Stimulated activated CD8-positive, alpha-beta memory T cell treated with anti-CD3 and anti-CD28 coated beads, Interleukin-12 subunit alpha, Interleukin-12 subunit beta, amount 100 ng/mL, for 1 hour (primary cell): ENCODE measurements at places on chromosomes 12 and 14.

DNA sequence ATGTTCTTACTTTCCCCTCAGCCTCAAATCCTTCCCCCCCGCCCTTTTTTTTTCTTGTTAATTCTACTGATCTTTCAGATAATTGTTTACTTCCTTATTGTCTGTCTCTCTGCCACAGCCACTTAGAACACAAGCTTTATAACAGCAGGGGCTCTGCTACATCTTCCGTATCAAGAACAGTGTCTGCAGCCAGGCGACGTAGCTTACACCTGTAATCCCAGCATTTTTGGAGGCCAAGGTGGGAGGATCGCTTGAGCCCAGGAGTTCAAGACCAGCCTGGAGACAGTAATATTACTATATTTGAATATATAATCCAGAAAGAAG is 5.4 kb downstream of the SOS2 start:
- no peak for DNase-seq

GRCh38 chr12:6352193-6353173 is 10.6 kb upstream of the TNFRSF1A start:
- DNase-seq = no peak

DNA sequence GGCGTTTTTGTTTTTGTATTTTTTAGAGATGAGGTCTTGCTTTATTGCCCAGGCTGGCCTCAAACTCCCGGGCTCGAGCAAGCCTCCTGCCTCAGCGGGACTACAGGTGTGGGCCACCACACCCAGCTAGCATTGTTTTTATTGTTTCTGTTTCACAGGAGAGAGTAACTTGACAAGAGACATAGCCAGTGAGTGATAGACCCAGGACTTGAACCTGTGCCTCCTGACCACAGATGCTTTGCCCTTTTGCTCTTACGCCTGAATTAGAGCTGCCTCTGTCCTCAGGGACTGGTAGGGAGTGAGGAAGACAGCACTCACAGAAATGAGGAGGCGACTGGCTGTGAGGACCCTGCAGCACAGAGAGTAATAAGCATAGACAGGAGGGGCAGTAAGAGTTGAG is 2.3 kb downstream of the EVL start:
- DNase-seq = no peak

GRCh38 chr12:61365001-61365400 is 895.2 kb upstream of the USP15 start:
- DNase-seq = no peak

DNA sequence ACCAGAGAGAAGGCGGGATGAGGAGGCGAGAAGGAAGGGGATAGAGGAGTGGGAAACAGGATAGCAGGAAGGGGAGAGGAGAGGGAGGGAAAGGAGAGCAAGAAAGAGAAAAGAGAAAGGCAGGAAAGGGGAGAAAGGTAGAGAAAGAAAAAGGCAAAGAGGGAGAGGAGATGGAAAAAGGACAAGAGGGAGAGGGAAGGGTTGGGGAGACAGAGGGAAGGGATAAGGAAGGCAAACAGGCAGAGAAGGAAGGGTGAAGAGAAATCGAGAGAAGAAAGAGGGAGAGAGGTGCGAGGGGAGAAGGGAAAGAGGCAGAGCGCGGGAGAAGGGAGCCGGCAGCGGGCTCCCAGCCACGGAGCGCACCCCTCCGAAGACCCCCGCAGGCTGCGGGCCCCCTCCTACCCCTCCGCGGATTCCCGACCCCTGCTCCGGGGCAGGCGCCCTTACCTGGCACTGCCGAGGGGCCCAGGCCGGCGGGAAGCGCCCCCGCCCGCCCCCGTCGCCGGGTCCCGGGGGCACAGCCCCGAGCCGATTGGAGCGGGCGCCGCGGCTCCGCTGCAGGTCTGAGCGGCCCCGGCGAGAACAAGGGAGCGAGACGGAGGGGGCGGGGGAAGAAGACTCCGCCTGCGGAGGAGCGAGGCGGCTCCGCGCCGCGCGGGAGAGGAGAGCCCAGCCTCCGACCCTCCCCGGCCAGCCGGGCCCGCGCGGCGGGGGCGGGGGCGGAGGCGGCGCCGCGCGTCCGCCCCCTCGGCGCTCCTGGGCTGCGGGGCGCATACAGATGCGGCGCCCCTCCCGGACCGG is at the start of gene CDH24:
TSS of gene CDH24 (minus strand) at position 565 of the 801 bp plus-strand sequence. CDS start 1,787 bp downstream, outside the sequence.
- DNase-seq = peak; percentile 41

DNA sequence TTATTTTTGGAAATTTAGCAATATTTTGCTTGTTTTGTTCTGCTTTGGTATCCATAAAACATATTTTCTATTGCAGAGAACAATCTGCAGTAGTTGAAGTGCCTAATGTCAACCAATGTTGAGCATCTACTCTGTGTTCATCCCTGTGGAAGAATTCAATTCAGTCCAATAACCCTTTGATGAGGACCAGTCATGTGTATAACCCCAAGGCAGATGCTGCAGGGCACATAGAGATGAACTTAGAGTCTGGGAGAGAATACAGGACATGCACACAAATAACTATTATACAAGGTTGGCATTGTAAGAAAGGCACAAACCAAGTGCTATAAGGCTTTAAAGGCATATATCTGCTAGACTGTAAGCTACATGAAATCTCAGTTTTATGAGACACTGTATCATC is 304.7 kb downstream of the LRIG3 start:
- DNase-seq = no peak

- DNase-seq = no peak
Observed at GRCh38 chr14:103524002-103524935, 1.6 kb upstream of the CKB start.

DNA sequence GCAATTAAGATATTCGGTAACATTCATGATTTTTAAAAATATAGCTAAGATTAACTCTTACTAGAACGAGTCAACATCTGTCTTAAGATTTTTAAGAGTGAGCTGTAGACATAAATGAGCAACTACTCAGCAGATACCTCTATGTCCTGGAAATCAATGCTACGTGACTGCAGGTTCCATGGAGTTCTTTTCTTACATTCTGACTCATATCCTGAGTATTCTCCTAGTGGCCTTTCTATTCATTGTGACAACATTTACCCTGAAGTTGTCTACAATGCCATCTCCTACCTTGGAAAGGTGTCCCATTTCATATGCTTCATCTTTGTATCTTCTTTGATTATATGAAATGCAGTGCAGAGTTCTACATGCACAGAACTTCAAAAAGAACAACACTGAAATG is 59.9 kb downstream of the PKP2 start:
- DNase-seq = no peak

DNA sequence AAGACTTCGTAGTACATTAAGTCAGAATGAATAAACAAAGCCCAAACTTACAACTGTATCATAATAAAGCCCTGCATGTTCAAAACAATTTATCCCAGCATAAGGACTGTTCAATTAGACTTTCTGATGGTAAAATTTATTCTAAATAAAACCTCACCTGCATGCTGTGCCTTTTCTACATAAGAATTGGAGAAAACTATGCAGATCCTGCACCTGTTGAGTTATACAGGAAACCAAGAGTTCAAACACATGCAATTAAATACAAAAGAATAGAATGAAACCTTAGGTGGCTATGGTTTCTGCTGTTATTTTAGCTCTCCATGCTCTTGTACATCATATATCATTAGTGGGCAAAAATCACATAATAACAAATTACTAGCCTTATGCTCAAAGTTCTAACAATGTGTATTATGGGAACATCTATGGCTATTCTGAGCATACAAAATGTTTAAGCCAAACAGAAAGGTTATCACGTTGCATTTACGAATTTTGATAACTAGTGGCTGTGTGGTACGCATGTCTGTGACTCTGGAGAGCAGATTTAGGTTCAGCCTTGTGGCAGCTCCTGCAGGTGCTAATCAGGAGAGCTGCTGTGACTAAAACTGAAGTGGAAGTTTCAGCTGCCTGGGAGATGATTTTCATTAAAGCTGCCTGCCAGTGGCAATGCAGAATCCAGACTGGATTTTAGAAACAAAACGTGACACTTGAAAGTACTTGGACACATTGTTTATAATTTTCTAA is 36.1 kb upstream of the LRFN5 start:
- DNase-seq = no peak

- DNase-seq = no peak
Observed at GRCh38 chr12:52659951-52660350, 7.9 kb upstream of the KRT2 start.

DNA sequence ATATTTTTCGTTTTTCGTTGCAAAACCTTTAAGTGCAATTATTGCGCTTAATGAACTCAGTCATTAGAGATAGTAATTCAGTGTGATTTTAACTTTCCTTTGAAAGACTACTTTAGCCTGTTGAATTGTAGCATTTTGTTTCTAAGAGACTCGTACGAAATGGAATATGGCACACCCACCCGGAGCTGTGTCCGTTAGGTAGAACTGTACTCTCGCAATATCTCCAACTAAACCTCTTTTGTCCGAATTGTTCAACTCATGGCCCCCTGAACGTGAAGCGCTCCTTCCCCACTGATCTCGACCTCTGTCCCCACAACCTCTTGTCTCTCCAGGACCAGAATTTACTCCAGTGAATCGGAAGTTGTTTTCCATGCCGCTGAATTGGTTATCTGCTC is 800 bp downstream of the PCNX4 start:
- no peak for DNase-seq

DNA sequence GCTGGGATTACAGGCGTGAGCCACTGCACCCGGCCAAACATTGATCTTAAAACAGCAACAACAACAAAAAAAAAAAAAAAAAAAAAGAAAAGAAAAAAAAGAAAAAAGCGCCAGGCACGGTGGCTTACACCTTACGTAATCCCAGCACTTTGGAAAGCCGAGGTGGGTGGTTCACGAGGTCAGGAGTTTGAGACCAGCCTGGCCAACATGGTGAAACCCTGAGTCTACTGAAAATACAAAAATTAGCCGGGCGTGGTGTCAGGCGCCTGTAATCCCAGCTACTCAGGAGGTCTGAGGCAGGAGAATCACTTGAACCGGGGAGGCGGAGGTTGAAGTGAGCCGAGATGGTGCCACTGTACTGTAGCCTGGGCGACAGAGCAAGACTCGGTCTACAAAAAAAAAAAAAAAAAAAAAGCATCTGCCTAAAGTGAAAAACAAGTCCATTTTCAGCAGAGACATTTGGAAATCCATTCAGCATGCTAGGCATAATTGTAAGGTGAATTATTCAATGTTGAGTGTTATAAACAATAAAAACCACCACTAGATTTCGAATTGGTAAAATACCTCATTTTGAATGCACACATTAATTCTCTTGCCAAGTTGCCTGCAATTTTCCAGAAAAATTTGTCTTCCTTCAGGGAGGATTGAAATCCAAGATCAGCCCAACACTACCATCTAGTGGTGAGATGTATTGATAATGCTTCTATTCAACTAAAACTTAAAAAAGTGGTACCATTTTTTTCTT is 8.0 kb upstream of the CERS5 start:
- no peak for DNase-seq

- no peak for DNase-seq
Observed at GRCh38 chr14:104001003-104001402, 58.7 kb upstream of the RD3L start.

GRCh38 chr12:45234139-45234865 is 18.4 kb downstream of the ANO6 start:
- no peak for DNase-seq

DNA sequence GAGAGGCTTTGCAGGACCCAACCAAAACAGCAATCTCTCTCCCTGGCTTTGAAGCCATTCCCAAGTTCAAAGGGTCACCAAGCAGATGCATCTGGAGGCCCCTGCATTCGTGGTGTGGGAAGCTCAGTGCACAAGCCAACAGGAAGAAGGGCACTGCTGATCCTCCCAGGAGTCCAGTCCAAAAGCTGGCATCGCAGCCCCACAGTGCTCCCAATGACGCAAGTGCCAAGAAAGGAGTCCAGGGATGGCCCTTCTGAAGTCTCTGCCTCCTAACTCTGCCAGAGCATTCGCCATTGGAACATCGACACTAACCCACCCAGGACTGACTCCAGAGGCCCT is 25.1 kb downstream of the PXN start:
- DNase-seq = no peak

- no peak for DNase-seq
Observed at GRCh38 chr14:50822501-50823042, 8.4 kb downstream of the NIN start.

DNA sequence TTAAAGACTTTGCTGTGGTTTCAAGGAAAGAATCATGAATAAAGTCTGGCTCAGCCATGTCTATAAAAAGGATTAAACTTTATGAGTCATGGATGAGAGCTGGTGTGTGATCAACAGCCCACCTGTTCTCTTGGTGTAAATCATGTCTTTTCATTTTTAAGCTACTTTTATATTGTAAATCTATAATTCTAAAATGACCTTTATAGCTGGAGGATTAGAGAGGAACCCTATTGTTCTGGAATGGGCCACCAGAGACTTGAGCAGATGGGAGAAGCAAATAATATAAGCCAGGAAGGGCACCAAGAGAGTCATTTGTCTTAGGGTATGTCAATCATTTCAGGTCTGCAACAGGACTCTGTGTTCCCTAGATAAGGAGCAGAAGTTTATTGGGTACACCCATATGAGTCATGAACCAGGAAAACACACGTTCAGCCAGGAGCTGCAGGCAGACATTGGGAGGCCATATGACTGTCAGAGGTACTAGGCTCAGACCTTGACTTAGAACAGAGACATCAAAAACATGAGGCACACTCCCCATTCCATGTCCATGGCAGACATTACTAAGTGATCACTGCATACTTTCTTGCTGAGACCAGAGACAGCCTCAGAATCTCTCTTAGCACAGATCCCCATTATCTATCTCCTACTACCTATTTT is 49.3 kb downstream of the NDUFA12 start:
- DNase-seq = no peak

DNA sequence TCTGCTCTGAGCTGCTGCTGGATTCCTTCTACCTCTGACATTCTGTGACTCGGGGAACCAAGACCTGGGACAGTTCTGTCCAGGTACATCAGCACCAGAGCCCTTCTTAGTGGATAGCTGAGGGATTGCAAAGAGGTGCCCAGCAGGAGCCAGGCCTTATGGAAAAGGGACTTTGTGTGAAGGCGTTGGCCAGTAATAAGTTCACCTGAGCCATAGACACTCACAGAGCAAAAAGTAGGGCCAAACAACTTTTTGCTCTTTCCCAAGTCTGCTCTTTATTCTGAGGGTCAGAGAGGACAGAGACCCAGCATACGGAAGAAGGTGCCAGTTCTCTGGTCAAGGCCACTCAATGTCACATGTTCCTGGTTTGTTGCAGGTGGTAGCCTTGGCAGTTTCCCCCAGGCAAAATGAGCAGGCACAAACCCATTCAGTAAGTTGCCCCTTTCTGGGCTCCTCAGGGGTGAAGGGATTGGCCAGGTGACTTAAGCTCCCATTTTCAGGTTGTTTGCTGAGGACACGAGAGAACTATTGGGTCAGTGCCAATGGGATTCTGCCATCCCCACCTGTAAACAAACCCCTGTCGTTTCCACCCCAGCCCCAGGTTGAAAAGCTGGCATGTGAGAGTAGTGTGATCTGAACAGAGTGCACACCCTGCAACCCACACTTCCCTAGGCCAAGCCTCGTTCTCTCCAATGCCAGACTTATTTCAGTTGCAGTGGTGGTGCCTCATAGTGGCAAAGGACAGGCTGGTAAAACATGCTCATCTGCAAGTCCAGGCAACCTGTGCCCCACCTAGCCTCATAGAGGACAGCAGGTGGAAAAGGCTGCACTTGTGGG is 150.3 kb downstream of the SMOC1 start:
- no peak for DNase-seq

DNA sequence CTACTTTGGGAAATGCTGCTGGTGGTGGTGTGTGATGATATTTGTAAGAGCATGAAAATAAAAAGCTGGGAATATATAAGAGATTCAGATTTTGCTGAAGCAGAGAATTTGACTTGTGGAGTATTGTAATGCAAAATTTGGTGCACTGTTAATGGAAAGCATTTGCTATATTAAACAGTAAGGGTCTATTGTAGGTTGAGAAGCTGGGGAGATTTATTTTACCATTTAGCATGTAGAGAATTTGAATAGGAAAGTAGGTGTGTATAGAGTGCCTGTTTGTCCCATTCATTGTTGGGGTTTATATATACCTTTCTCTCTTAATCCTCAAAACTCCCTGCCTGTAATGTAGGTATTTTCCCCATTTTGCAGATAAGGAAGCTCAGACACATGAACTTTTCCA is 48.4 kb downstream of the CRADD start:
- no peak for DNase-seq
